ENCODE measurements at places on chromosomes 16 and 17.

DNA sequence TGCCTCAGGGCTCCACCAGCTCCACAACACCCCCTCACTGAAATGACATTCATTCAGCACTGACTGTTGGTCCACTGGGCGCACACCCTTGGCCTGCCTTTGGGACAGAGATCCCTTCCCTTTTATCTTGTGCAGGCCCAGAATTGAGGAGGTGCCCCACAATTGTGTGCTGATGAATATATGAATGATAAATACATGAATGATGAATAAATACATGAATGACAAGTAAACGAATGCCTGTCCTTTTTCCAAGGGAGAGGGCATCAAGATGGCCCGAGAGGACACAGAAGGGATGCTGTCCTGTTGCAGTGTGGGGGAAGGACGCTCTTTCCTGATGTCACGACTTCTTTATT is 5.7 kb downstream of the CCR7 start:
- no peak for DNase-seq

- no peak for DNase-seq
Measured at GRCh38 chr16:54459509-54460262, 173.1 kb upstream of the IRX3 start.

GRCh38 chr17:14452856-14453255 is 152.0 kb downstream of the HS3ST3B1 start:
- DNase-seq: no peak

DNA sequence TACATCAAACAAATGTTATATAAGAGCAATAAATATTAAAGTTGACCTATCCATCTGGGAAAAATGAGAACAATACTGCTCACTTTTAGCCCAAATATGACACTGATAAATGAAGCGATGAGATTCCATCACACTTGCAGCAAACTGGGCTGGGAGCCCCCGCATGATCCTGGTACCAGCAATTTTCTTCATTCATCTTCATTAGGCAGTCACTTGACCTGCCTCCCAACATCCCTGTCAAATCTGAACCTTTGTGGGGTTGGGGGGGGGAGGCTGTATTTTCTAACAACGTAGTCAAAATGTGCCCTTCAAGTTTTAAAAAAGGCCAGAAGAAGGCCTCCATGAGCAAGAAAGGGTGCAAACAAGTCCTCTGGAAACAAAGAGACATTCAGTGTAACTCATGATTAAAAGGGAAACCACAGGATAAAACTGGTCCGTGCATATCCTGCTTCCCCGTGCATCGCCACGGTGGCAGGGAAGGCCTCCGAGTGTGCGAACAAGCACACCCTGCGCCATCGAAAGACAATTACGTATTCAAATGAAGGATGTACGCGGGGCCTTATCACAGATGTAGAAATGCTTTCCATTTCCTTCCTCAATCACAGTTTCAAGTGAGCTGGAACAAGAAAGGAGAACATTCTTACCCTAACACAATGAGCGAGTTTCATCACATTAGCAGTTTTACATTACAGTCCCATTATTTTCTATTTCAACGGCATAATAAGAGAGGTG is 48.4 kb downstream of the TOX3 start:
- DNase-seq: no peak

- DNase-seq: no peak
Measured at GRCh38 chr16:24755201-24755874, 25.9 kb downstream of the TNRC6A start.

- no peak for DNase-seq
Measured at GRCh38 chr16:1929105-1929504, 10.9 kb upstream of the HS3ST6 start.

- DNase-seq: no peak
Measured at GRCh38 chr17:31202968-31203367, 94.1 kb downstream of the OMG start.

DNA sequence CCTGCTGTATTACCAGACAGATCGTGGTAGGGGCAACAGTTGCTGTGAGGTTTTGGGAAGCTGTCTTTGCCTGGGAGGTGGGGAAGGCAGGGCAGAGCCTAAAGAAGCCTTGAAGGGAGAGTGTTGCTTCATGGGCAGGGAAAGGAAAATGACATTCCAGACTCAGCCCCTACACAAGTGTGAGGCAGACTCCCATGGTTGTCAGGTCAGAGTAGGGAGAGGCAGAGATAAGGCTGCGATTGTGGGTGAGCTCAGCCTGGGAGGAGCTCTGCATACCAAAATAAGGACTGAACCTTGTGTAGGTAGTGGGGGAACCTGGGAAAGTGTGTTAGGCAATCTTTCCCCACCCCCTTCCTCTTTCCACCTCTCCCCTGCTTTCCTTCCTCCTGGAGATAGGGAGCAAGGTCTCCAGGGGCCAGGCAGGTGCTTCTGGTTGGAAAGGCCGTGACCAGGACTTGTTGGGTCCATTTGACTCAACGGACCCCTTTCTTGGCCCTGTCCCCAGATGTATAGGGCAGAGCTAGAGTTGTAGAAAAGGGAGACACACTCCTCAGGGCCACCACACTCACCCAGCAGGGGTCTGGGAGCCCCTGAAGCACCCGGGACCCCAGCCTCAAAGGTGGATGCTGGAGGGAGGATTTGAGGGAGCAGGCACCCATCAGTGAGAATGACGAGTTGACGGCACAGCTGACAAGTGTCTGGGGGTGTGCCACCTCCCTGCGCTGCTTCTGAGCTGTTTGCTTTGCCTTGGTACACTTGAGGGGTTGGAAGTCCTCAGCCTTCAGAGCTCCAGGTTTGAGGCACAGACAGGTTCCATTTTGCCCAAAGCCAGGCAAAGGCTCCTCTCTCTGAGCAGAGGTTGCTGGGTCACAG is 18.5 kb upstream of the TOB1 start:
- no peak for DNase-seq

DNA sequence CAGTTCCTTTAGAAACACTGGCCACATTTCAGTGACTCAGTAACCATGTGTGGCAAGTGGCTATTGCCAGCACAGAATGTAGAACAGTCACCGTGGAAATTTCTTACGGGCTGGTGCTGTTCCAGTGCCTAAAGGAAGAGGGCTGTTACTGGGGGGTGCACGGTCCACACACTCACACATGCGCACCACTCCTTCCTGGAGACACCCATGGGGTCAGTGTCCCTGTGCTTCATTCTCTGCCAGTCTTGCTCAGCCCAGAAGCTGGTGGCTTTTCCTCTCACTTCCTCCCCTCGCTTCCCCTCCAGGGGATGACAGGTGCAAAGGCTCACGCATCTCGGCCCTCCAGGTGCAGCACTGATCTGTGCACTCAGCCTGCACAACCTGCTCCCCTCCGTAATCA is 115.6 kb downstream of the CCDC182 start:
- no peak for DNase-seq

- no peak for DNase-seq
Measured at GRCh38 chr17:37066322-37067255, 117.8 kb downstream of the AATF start.

DNA sequence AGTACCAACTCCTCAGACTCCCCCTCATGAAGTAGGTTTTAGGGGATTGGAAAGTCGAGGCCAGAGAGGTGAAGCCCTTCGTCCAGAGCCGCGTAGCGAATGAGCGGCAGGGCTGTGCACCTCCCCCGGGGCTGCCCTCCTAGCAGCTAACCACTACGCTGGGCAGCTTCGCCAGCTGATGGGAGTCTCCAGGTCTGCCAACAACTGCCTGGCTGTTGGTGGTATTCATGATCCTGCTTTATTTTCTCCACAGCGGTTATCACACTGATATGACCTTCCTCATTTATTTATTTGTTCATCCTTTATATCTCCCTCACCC is 773 bp upstream of the NETO2 start:
- DNase-seq: no peak

DNA sequence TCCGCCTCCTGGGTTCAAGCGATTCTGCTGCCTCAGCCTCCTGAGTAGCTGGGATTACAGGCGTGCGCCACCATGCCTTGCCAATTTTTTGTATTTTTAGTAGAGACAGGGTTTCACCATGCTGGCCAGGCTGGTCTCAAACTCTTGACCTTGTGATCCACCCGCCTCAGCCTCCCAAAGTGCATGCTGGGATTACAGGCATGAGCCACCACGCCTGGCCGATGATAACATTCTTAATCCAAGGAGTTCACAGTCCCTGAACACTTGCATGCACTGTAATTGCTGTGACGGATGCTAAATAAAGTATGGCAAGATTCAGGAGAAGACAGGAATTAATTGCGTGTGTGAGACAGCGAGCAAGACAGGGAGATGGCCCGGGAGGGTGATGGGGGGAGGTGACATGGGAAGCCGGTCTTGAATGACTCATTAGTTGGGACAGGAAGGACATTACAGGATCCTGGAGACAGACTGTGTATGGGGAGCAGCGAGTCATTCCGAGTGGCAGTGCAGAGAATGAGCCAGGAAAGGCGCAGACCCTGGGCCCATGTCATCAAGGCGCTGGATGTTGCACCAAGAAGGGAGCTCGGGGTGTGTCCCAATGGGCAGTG is 6.7 kb downstream of the ABCA3 start:
- DNase-seq: no peak

GRCh38 chr17:62822080-62822904 is 14.2 kb upstream of the MARCHF10 start:
- no peak for DNase-seq

GRCh38 chr17:75110234-75110937 is 617 bp downstream of the ARMC7 start:
- no peak for DNase-seq

GRCh38 chr17:1197781-1198490 is 18.2 kb upstream of the ABR start:
- DNase-seq: peak; percentile 17

- peak; percentile 29 for DNase-seq
Measured at GRCh38 chr17:76382803-76383545, 1.4 kb upstream of the SPHK1 start.

DNA sequence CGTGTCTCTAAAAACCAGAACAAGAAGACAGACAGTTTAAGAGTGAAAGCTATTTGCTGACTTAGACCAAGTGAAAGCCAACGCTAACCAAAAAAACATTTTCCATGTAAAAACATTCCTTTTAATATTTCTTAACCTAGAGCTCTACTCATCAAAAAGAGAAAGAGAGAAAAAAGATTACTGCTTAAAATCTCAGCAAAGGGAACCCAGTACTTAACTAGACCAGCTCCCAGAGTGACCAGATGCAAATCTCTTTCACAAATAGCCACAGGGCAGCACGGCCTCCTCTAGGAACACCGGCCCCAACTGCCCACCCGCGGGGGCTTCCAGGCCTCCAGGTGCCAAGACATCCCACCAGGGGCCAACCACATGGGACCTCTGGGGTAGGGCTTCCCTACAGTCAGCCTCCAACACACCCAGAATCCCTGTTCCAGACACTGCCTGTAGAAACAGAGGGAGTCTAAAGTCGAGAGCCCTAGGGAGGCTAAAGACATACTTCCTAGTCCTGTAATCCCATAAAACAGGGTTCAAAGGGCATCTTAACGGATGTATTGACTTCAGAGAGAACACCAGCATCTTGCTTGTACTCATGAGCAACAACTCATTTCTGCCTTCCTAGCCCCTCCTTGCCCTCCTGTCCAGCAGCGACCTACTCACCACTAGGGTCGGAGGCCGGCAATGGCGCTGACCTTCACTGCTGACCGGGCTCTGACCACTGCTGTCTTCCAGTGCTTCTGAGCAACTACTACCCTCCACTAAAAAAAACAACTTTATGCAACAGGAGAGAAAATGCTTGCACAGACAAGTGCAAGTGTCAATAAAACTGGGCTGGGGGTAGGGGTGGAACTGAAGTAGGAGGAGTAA is 21.3 kb downstream of the ZCCHC14 start:
- DNase-seq: no peak

- DNase-seq: no peak
Measured at GRCh38 chr17:31538080-31538762, 146.7 kb downstream of the RAB11FIP4 start.

DNA sequence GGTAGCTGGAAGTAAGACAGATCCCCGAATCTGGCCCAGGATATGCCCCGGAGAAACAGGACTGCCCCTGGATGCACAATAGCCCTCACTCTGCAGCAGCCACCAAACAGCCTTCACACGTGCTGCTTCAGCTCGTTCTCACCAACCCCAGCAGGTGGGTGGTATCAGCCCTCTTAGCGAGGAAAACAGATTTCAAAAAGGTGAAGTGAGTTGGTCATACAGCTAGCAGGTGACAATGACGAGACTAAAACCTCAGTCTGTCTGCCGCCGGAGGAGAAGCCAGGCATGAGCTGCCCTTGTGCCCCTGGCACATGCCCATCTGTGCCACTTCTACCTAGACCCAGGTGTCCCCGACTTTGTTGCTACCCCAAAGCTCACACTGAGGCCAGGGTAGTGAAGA is 92.4 kb downstream of the YPEL2 start:
- DNase-seq: no peak

DNA sequence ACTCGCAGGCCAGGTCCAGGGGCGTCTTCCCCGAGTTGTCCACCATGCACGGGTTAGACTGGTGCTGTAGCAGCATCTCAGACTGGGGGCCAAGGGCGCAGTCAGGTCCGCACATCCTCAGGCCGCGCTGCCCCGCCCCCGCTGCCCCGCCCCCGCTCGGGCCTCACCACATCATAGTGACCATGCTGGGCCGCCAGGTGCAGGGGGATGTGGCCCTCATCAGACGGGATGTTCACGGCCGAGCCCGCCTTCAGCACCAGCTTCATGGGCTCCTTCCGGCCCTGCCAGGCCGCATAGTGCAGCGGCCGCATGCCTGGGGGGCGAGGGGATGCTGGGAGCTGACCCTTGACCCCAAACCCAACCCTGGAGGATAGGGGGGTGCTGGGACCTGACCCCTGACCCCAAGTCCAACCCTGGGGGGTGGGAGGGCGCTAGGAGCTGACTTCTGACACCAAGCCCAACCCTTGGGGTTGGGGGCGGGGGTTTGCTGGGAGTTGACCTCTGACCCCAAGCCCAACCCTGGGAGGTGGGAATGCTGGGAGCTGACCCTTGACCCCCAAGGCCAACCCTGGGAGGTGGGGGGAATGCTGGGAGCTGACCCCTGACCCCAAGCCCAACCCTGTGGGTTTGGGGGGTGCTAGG is 7.0 kb downstream of the CASKIN1 start:
- DNase-seq: no peak

DNA sequence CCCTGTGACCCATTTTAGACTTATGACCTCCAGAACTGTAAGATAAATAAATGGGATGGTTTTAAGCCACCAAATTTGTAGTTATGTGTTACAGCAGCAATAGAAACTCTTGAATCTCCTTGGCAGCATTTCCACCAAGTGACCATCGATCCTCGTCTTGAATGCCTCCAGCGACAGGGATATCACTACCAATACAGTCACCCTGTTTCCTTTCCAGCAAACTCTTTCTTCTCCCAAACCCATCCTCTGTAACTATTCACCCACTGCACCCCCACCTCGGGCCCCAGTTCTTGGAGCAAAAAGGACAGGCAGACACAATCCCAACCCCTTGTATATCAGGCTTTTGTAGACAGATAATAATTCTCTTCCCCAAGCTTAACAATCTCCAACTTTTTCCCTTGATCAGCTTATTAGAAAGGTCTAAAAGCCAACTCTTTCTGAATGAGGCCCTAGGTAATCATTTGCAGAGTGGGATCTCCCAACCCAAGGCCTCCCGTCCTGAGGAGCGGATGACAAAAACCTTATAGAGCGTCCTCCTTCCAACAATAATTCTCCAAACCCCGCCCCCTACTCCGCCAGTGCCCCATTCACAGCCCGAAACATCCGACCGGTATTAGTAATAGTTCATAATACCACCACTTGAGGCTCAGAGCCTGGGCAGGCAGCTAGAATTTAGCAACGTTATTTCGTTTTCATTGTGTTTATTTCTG is 14.7 kb upstream of the PLLP start:
- DNase-seq: peak; percentile 37
